ENCODE measurements at places on chromosomes 1 and 21. TPM values are rescaled to one million over a fixed set of nuclear protein-coding genes. Genes with fewer than 3 reads are reported as not detected.

The EPHA2 gene
- total RNA-seq: not detected

The MYOG gene
- total RNA-seq: not detected

The KDM5B gene
- 52.2 TPM for total RNA-seq

The SEMA6C gene
- 1.9 TPM for total RNA-seq

The FAM78B gene
- total RNA-seq: 0.18 TPM

The PUSL1 gene
- total RNA-seq: 26.2 TPM

The LIN9 gene
- 13.3 TPM for total RNA-seq

The NBPF6 gene
- not detected for total RNA-seq

The CLCA4 gene
- total RNA-seq: not detected

The CLCA1 gene
- not detected for total RNA-seq

The LRRC53 gene
- not detected for total RNA-seq

The HSPG2 gene
- total RNA-seq: 3.8 TPM

The TMEM81 gene
- total RNA-seq: 2.8 TPM

The CD1B gene
- not detected for total RNA-seq

The HSD11B1 gene
- total RNA-seq: not detected

The FMO3 gene
- total RNA-seq: not detected

The SAMD11 gene
- total RNA-seq: not detected

The BLZF1 gene
- 33.9 TPM for total RNA-seq

The TRAF3IP3 gene
- total RNA-seq: 319 TPM

The GNPAT gene
- total RNA-seq: 35.7 TPM

The TFF2 gene
- not detected for total RNA-seq

Measured in activated CD8-positive, alpha-beta T cell treated with anti-CD3 and anti-CD28 coated beads, Interleukin-2, amount 10 ng/mL, durations not matched to agents 7 days and 5 days (primary cell).